ENCODE measurements at places on chromosomes 16 and 17. TPM values are rescaled to one million over a fixed set of nuclear protein-coding genes. Genes with fewer than 3 reads are reported as not detected.

The WIPF2 gene
- 9.7 TPM for total RNA-seq

The TNFRSF17 gene
- total RNA-seq, result not detected

The TRPV3 gene
- 5.1 TPM for total RNA-seq

The CLEC19A gene
- total RNA-seq, result not detected

The KRTAP9-4 gene
- not detected for total RNA-seq

The TUBB3 gene
- 143 TPM for total RNA-seq

The ANKFN1 gene
- not detected for total RNA-seq

The TP53TG3F gene
- total RNA-seq, result not detected

The ZFPM1 gene
- 1.2 TPM for total RNA-seq

The C17orf50 gene
- total RNA-seq, result not detected

Measured in hair follicular keratinocyte (primary cell).